Natural killer cell (primary cell): ENCODE measurements at places on chromosomes 3 and 15. TPM values are rescaled to one million over a fixed set of nuclear protein-coding genes. Genes with fewer than 3 reads are reported as not detected.
A peak's percentile ranks its signal among the peaks of the same experiment; 100 is the strongest.

DNA sequence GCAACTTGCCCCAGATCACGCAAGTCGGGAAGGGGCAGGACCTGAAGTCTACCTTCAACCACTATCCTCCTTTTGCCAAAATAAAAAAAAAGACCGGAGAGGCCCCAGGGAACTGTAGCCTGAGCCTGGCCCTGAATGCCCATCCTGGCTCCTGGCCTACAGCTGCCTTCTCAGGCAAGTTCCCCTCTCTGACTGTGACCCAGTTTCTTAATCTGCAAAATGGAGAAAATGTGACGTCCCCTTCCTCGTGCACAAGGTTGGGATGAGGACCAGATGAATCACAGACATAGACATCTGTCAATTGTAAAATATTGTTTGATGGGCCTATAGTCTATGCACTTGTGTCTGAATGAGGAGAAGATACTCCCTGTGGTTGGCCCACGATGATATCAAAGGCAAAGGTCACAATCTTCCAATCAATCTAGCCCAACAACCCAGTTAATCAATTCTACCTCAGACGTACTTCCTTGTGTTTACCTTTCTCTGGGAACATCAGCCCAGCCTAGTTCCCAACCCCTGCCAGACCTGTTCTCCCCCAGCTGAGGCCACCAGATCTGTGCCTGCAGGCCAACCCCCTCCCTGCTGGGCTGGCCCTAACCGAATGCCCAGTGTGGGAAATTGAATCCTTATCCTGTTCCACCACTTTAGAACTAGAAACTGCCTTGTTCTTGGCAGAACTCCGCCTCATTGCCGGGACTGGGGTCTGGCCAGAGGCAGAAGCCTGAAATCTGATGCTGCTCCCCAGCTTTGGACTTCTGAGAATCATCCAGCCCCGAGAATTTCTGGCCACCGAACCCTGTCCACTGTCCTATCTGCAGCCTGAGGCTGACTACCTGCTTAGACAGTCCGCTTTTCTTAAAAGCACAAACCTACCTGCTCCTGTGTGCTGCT, 101.8 kb upstream of the LIPC start:
- no peak for DNase-seq

- peak; percentile 48 for DNase-seq
Observed at GRCh38 chr15:85379403-85380131, 836 bp upstream of the AKAP13 start.

DNA sequence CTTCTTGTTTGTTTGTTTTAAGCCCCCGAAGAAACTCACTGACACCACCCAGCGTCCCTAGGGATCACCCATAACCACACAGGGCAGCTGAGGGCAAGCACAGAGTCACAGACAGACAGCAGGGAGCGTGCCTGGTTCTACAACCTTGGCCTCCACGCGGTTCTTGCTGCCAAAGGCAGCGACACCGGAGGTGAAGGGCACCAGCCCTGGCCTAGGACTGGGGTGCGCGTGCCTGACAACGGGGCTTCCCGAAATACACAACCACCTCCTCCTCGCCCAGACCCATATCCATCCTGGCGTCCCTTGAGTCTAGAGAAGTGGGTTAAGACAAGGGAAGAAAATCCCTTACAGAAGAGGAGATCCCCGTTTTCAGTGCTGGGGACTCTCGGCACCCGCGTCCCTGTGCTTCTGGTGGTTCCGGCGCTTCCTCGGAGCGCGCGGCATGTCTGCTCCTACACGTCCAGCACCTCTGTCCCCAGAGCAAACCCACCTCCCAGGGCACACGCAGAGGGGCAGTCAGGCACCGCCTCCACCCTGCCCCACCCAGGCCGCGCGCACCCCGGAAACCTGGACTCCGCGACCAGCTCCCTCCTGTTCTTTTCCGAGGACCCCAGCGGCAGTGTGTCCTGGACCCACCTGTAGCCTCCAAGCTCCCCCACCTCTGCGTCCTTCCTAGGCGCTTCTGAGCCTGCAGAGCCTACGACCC, 911 bp downstream of the RFTN1 start:
- DNase-seq: peak; percentile 79

DUOX1 gene
- 0.20 TPM for total RNA-seq

DNA sequence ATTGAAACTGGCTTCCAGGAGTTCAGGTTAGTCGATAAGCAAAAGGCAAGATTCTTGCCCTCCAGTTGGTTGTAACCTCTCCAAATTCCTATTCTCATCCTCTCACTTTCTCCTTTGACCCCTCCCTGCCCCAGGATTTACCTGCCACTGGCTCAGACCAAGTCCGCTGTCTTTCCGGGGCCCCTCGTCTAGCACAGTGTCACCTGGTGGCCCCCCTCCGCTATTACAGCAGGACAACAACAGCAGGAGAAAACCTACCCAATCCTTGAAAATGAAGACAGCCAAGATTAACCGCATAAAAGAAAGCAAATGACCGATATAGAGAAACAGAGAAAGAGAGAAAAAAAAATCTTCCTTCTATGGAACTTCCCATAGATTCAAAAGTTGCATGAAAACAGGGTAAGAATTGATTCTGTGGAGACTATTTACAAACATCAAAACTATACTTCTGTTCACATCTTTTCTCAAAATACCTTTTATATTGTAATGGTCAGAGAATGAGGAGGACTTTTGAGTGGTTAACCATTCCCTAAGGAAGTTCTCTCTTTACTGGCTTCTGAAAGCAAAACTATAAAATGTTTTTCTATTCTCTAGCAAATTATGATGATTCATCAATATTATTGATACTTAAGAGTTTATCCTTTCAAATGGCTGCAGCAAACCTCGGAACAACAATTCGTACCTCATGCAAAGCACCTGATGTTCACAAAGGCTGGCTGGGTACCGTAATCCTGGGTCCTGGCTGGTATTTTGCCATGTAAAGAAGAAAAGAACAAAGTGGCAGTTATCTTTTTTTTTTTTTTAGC, 10.0 kb upstream of the ST8SIA2 start:
- DNase-seq: peak; percentile 24
